ENCODE measurements at places on chromosomes 13 and 19. TPM values are rescaled to one million over a fixed set of nuclear protein-coding genes. Genes with fewer than 3 reads are reported as not detected.
A peak's percentile ranks its signal among the peaks of the same experiment; 100 is the strongest.

Gene SULT2B1
- not detected for total RNA-seq

Gene SMIM44
- not detected for total RNA-seq

Gene DPY19L3
- 13.0 TPM for total RNA-seq

Gene FGF22
- not detected for total RNA-seq

Gene TMPRSS9
- total RNA-seq: not detected

Gene GIPR
- total RNA-seq: not detected

Gene SPACA4
- not detected for total RNA-seq

GRCh38 chr13:27170516-27171243, 931 bp downstream of the USP12 start:
- peak; percentile 33 for DNase-seq

- DNase-seq: peak; percentile 71
Observed at GRCh38 chr13:77034881-77035280, 7.9 kb upstream of the FBXL3 start.

- no peak for DNase-seq
Observed at GRCh38 chr19:32363175-32363574, 17.8 kb downstream of the ZNF507 start.

GRCh38 chr19:16604615-16605014, 23.4 kb downstream of the MED26 start:
- no peak for DNase-seq

DNA sequence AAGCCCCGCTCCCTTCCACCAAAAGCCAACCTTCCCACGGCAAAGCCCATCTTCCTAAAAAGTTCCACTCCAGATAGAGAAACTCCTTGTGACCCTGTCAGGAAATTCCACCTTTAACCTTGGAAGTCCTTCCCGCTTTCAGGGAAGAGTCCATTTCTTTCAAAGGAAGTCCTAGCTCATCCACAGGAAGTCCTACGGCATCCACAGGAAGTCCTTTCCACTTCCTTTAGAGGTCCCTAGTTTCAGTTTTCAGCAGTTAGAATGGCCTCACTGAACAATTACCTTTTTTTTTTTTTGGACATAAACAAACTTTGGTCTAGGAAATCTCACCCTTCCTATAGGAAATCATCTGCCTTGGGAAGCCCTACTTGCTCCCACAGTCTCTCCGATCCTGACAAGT, 31.7 kb downstream of the TRPM4 start:
- no peak for DNase-seq

DNA sequence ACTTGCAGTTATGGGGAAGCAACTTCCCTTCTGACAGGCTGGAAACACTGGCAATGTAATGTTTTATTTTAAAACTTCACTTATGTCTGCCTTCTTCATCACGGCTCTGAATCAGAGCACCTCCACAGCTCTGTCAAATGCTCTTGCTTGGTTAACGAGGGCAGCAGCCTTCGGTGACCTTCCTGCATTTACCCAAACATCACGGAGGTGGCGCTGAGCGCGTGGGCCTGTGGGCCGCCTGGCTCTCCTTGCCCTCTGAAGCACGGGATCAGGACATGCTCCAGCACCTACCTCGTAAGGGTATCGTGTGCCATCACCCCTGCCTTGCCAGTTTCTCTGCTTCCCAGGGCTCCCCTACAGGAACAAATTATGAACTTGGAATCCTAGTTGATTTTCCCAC, 310.0 kb downstream of the TEX29 start:
- no peak for DNase-seq

DNA sequence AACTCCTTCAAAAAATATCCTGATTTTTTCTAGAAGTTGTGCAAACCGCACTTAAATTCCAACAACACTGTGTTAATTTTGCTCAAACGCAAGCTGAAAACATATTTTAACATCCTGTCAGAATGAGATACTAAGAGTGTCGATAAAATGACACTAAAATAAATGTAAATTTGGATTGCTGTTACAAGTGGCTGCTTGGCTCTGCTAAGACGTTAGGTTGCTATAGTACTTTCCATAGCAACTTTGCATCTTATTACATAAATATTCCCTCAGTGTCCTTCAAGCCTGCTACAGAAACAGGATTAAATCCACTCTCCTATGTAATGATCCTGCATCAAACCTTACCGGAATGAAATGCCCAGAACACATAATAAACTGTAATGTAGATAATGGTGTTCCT, 292.1 kb downstream of the DNAJC15 start:
- DNase-seq: no peak

- no peak for DNase-seq
Observed at GRCh38 chr13:41567363-41567762, 110.0 kb downstream of the RGCC start.

- no peak for DNase-seq
Observed at GRCh38 chr13:44576351-44577235, 463 bp upstream of the TSC22D1 start.

DNA sequence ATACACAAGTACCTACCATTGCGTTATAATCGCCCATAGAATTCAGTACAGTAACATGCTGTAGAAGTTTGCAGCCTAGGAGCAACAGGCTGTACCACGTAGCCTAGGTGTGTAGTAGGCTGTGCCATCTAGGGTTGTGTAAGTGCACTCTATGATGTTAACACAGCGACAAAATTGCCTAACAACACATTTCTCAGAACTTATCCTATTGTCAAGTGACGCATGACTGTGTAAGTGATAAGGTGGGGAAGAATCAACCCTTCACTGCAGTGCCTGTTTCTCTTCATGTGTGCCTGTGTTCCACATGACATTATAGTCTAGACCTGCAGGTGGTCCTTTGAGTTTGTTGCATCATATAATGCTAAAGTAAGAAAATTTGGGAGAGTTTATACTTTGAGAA, 94.0 kb downstream of the PCDH9 start:
- DNase-seq: no peak

DNA sequence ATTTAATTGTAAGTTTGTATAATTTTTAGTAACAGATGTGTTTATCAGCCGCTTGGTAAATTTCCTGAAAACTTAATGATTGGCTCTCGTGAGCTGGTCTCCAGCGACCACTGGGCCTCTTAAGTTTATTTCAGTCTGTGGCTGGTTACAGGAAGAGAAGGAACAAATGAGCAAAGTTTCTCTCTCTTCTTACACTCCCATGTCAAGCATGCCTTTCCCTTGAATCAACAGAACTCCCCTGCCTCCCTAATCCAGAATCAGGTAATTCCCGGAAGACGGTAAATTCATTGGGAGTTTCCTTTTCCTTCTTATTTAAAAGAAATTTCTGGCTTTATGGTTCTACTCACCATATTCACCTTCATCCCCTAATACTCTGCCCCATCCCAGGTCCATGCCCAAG, 52.5 kb upstream of the POMP start:
- DNase-seq: no peak

DNA sequence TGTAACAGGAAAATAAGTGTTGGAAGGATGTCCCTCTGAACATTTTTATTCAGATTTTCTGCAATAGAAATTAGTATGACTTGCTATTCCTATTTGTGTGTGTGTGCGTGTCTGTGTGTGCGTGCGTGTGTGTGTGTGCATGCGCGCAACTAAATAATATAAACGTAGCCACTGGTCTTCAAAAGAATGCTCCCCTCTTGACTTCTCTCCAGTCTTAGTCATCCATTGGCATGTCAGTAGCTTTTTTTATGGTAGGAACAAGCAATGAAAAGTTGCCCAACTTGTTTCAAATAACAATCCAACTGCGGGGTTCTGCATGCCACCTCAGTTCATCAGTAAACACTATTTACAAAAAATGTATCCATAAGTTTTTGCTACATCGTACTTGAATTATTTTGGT, 249.6 kb downstream of the GPC6 start:
- peak; percentile 83 for DNase-seq

DNA sequence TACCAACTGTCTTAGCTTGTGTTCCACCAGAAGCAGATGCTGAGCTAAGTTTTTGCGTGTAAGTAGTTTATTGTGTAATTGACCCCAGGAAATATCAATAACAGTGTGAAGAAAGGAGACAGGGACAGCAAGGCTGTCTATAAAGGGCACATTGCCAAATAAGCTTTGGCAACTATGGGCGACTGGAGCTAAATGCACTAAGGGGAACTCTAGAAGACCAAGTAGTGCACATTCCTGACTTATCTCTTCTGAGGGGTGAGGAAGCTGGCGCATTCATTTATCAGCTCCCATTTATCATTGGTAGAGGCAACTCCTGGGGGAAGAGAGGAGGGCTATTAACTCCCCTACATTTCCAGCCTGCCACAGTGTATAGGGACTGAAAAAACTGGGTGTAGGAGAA, 135.0 kb downstream of the DLEU7 start:
- no peak for DNase-seq

- no peak for DNase-seq
Observed at GRCh38 chr13:113566227-113566561, 18.4 kb upstream of the TFDP1 start.

GRCh38 chr19:38057959-38058690, 151.1 kb downstream of the SIPA1L3 start:
- DNase-seq: no peak

DNA sequence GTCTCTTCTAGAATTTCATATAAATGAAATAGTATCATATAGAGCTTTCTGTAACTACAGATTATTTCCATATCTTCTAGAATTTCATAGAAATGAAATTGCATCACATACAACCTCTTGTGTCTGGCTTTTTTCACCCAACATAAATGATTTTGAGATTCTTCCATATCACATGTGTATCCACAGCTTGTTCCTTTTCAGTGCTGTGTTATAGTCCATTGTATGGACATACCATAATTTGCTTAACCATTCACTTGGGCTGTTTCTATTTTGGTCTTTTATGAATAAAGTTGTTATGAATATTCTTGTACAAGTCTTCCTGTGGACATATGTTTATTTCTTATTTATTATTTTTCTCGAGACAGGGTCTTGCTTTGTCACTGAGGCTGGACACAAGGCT, 11.7 kb downstream of the TPRX1 start:
- no peak for DNase-seq

GRCh38 chr19:35177377-35178274, 23.1 kb downstream of the FXYD5 start:
- DNase-seq: no peak

GRCh38 chr13:78589206-78589605, 14.1 kb downstream of the POU4F1 start:
- DNase-seq: peak; percentile 32

DNA sequence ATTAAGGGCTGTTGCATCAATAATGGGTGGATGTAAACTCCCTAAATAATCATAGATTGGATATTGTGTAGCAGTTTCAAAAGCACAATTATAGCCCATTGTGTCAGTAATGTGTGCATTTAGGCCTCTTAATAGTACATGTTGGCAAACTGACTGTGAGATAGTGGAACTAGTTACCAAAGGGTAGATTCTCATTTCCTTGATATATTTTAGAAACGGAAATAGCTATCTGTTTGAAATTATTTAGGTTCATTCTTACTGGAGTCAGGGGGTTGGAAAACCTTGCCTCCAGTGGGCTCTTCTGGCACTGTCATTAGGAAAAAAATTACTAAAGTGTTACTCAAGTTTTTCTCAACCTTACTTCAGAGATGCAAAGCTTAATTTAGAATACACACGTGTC, 1074.9 kb downstream of the PCDH17 start:
- no peak for DNase-seq

DNA sequence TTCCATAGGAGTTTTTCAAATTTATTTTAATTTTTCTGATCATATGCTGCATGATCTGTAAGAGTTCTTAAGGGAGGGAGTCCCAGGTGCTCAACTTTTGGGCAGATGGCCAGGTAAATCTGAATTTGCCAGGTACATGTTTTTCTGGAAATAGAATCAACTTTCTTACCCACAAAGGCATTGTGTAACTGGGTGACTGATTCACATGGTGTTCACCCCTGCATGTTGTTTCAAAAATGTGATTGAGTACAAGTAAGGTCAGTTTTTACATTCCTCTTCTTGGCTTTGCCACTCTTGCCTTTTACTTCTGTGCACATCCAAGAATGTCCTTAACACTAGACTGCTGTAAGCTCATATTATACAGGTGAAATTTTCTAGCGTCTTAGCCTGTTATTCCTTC, 30.4 kb downstream of the RB1 start:
- peak; percentile 41 for DNase-seq

GRCh38 chr13:111326981-111327642, 6.7 kb downstream of the TEX29 start:
- no peak for DNase-seq

- DNase-seq: no peak
Observed at GRCh38 chr13:73065665-73066340, 7.0 kb downstream of the KLF5 start.

DNA sequence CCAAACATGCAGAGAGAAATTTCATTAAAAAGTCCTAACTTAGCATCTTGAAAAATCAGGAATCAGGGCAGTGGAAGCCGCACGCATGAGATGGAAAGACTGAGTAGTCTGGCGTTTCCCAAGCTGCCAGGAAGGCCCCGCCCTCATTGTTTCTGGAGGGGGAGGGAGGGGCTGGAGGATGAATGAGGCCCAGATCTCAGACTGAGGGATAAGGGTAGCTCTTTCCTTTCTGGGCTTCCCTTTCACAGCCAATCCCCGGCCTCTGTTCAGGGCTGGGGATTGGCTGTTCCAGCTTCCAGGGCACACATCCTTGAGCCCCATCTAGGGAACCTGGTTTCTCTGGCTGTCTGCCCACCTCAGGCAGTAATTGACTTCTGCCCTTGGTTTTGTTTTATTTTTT, 7.3 kb downstream of the C19orf53 start:
- peak; percentile 68 for DNase-seq

Data from LHCN-M2 (cell line).